Activated CD4-positive, alpha-beta T cell treated with anti-CD3 and anti-CD28 coated beads, Interleukin-2, Interleukin-6, amounts not matched to agents 100 ng/mL and 50 ng/mL, durations not matched to agents 16 hours and 8 hours (primary cell): ENCODE measurements at places on chromosomes 2 and 18.

- no peak for DNase-seq
These were observed 25.3 kb downstream of the FSHR start for GRCh38 chr2:49129034-49129433.

- DNase-seq: peak; percentile 51
These were observed 8.7 kb downstream of the FAM178B start for GRCh38 chr2:96977631-96978195.

DNA sequence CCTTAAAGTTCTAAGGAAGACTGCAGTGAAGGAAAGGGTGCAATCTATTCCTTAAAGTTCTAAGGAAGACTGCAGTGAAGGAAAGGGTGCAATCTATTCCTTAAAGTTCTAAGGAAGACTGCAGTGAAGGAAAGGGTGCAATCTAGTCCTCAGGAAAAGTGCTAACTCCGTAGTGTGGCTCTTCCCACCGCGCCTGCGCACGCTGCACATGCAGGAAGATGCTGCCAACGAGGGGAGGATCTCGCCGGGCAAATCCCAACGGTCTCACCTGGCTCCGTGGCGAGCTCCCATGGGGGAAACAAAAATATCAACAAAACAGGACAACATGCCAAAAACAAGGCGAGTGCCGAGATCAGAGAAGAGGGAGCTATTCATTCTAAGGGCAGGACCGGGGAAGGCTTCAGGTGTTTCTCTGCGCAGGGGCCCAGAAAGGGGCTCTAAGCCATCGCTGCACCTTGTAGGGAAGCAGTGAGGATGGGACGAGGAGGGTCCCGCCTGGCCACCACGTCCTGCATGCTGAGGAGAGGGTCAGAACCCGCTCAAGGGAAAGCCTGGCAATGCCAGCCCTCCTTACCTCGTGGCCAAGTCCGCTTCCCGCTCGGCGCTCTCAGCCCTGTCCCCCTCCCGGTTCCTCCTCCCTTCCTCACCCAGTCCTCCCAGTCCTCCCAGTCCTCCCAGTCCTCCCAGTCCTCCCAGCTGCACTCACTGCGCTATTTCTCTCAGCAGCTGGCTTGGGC lies 24.5 kb downstream of the TIMM21 start:
- DNase-seq: no peak

GRCh38 chr2:85888020-85888683 lies 638 bp downstream of the ST3GAL5 start:
- DNase-seq: peak; percentile 23
